ENCODE measurements at places on chromosomes 4 and X.
A peak's percentile ranks its signal among the peaks of the same experiment; 100 is the strongest.

- no peak for DNase-seq
Measured at GRCh38 chr4:152556283-152556682, 20.4 kb upstream of the FBXW7 start.

DNA sequence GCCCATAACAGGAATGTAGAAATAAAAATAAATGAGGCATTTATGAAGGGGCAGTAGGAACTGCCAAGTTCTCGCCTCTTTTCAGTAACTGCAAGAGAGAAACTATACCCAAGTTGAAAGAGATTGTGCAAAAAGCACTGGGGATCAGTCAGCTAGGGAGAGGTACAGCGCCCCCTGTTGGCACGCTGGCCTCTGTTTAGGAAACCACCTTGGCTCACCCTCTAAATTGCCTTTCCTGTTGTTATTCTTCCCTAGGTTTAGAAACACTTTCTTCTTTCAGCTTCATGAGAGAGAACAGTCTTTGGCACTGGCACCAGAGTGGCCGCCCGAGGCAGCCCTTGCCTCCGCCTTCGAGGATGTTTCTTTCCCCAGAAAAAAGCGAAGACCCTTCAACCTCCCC is 348.5 kb downstream of the MID1IP1 start:
- peak; percentile 41 for DNase-seq

DNA sequence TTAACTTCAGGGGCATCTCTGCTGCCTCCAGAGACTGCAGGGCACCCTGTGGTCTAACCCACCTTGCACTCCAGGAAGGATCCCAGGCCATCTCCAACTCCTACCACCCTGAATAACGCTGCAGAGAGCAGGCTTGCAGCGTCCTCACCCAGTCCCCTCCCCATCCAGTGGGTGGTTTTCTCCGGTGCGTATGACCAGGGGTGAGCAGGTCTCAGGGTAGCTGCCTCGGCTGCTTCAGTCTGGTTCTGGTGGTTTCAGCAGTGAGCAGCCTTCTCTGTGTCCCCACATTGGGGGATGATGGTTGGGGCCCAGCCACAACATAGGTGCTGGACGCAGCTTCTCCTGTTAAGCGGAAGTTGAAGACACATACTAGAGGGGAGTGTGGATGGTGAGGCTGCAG is 38.6 kb upstream of the SORCS2 start:
- no peak for DNase-seq

DNA sequence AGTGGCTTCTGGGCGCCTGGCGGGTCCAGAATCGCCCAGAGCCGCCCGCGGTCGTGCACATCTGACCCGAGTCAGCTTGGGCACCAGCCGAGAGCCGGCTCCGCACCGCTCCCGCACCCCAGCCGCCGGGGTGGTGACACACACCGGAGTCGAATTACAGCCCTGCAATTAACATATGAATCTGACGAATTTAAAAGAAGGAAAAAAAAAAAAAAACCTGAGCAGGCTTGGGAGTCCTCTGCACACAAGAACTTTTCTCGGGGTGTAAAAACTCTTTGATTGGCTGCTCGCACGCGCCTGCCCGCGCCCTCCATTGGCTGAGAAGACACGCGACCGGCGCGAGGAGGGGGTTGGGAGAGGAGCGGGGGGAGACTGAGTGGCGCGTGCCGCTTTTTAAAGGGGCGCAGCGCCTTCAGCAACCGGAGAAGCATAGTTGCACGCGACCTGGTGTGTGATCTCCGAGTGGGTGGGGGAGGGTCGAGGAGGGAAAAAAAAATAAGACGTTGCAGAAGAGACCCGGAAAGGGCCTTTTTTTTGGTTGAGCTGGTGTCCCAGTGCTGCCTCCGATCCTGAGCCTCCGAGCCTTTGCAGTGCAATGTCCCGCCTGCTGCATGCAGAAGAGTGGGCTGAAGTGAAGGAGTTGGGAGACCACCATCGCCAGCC is at the start of gene ATOH1:
ATOH1 (plus strand) TSS at position 422 of the 663 bp plus-strand sequence; CDS start at position 596, 174 bp downstream.
- no peak for DNase-seq

DNA sequence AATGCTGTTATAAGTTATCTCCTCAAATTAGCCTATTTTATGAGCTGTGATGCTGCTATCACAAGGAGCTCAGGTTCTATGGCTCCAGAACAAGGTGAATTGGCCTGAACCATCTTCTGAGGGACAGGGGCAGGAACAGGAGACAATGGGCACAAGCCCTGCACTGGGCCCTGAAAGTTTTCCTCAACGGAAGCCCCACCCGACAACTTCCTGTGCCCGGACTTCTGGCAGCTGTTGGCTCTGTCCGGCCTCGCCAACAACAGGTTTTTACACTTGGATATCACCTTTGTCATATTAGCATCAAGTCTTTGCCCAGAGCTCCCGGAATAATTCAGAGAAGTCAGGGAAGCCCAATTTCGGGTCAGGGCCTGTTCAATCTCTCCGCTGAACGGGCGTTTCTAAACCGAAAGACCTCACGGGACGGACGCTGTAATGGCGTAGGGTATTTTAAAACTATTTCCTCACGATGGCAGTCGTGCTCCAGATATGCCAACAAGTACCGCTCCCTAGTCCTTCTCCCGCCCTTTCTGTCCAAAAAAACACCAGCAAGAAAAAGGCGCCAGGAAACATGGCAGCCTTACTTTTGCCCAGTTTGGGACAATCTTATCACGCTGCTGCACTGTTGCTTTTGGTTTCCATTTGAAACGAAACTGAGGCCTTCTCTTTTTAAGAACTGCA is 201.0 kb upstream of the STK26 start:
- DNase-seq, result peak; percentile 38

DNA sequence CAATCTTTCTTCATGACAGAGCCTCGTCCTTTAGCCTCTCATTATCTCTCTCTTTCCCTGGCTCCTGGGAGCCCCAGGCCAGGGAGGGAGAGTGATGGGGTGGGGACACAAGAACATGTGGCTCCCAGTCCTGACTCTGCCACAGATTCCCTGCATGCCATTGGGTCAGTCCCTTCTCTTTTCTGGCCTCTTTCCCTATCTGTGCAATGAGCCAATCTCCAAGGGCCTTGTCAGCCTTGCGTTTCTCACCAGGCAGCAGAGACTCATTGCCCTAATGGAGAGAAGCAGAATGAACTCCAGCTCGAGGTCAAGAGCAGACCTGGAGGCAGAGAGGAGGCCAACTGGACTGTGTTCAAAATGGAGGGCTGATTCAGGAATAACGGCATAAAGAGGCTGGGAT is 38.4 kb upstream of the PJA1 start:
- DNase-seq, result no peak

- peak; percentile 85 for DNase-seq
Measured at GRCh38 chr4:183449193-183449882, 4.9 kb downstream of the CDKN2AIP start.

- no peak for DNase-seq
Measured at GRCh38 chr4:8085491-8086117, 73.0 kb downstream of the ABLIM2 start.

GRCh38 chr4:169582706-169583105 is 29.7 kb downstream of the NEK1 start:
- no peak for DNase-seq

GRCh38 chr4:37068580-37068979 is 176.0 kb upstream of the NWD2 start:
- no peak for DNase-seq

- no peak for DNase-seq
Measured at GRCh38 chr4:104756837-104757236, 262.1 kb upstream of the CXXC4 start.

- no peak for DNase-seq
Measured at GRCh38 chr4:157423526-157424020, 203.0 kb downstream of the GRIA2 start.

GRCh38 chr4:30920043-30920442 is 199.9 kb downstream of the PCDH7 start:
- no peak for DNase-seq

DNA sequence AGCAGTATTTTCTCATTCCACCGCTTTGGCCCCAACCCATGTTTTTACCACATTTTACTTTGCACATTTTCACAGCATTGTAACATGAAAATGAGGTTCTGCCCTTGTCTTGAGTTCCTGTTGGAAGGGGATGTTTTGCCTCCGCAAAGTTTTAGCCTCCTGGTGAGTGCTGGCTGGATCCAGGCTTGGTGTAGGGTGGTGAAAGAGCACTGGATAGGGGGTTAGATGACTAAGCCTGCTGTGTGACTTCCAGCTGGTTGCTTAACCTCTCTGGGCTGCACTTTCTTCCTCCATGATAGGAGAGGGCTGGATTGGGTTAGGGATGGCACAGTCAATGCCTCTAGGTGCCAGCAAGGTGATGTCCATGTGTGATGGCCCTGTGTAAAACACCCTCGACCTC is 28.9 kb downstream of the CYTL1 start:
- no peak for DNase-seq

- no peak for DNase-seq
Measured at GRCh38 chr4:152929888-152930287, 6.2 kb upstream of the FHDC1 start.

DNA sequence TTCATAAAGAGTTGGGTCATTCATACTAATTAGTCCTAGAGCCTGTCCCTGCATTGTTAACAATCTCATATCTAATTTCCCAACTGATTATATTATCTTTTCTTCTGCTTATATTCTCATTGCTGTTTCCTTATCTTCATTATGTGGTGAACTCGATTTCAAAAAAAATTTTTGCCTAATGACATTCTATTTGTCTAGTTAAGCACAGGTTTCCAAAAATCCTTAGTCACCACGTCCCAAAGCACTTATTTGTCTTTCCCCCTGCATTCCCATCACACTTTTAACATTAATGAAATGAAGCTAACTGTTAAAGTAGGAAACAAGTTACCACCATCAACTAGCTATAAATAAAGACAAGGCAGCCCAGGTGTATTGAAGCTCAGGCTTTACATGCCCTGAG is 131.1 kb downstream of the IQCM start:
- DNase-seq, result no peak

GRCh38 chr4:103719105-103719829 is 518 bp downstream of the TACR3 start:
- no peak for DNase-seq

DNA sequence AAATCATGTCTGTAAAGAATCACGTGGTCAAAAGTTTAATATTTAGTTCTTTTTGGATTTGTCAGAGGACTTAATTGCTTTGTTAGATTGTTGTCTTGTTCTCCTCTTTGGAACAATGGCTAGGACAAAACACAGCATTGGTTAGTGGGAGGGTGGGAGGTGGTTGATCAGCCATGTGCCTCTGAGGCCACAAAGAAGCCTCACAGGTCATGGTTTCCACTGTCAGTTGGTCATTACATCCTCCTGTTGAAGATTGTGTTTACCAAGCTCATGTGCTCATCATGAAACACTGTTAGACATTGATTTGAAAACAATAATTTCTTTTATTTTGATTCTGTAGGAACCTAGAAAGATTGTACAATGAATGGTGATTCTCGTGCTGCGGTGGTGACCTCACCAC is 31.9 kb downstream of the ADD1 start:
- DNase-seq, result no peak

DNA sequence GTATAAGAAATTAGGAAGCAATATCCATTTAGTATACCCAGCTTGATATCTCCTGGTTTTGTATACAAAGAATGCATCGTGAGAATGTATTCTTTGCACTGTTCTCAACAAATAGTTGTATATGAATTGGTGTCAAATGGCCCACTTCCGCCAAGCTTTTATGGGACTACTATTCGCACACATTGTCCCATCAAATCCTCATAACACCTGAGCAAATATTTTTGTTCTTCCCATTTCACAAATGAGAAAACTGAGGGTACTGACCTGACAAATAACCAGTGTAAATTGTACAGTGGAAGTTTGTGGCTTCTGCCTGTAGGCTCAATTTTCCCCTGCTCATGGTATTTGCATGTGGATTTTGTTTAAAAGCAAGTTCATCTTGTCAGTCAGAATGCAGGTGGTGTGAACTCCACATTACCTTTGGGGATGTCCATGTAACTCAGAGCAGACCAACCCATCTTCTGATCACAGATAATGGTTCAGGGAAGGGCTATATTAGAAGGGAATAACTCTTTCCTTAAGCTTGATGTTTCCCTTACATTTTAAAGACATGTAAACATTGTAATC is 51.5 kb upstream of the FAM241A start:
- DNase-seq, result no peak

DNA sequence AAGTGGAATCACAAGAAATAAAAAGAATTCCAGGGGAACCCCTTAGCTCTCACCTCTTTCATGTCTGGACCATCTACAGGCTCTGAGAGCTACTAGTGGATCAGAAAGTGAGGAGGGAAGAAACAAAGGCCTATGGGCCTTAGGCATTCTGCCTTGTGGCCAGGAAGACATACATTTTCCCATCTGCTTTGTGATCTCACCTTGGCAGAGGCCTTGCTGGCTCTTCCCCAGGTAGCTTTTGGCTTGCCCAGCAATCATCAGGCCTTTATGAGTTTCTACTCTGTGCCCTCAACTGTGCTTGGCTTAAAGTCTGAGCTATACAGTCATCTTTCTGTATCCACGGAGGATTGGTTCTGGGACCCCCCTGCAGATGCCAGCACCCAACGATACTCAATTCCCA is 28.3 kb upstream of the CD99L2 start:
- no peak for DNase-seq

All from hepatic stellate cell (primary cell).